ENCODE measurements at places on chromosomes 12 and 14.

DNA sequence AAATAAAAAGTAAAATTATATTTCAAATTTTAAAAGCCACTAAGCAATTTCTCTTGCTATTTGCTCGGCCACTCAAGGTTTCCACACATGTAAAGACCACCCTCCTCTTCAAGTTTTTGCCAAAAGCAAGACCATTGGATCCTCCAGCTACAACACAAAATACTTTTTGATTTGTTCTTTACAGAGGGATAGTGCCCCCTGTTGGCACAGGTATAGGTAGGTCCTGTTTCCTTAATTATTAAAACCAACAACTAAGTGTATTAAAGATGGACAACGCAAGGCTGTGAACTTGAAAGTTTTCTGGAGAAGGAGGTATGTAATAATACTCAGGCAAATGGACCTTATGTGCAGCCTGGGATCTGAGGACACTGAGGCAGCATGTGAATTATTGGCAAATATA lies 23.8 kb downstream of the ATP6V1D start:
- DNase-seq: peak; percentile 6

DNA sequence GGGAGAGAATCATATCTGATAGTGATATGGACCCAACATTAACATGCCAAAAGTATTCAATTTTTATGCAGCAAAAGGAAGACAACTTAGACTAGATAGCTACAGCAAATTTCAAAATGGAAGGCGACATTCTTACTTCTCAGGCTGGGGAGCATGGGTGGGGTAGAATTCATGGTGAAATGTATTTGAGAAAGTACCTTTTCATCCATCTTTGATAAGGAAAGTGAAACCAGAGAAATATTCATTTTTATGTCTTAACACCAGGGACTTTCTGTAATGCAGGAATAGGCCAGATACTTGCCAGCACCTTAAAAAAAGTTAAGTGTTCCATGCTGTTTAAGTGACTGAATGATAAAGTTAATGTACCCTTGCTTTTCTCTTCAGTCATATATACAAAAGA lies 13.4 kb downstream of the BTG1 start:
- DNase-seq: peak; percentile 48

DNA sequence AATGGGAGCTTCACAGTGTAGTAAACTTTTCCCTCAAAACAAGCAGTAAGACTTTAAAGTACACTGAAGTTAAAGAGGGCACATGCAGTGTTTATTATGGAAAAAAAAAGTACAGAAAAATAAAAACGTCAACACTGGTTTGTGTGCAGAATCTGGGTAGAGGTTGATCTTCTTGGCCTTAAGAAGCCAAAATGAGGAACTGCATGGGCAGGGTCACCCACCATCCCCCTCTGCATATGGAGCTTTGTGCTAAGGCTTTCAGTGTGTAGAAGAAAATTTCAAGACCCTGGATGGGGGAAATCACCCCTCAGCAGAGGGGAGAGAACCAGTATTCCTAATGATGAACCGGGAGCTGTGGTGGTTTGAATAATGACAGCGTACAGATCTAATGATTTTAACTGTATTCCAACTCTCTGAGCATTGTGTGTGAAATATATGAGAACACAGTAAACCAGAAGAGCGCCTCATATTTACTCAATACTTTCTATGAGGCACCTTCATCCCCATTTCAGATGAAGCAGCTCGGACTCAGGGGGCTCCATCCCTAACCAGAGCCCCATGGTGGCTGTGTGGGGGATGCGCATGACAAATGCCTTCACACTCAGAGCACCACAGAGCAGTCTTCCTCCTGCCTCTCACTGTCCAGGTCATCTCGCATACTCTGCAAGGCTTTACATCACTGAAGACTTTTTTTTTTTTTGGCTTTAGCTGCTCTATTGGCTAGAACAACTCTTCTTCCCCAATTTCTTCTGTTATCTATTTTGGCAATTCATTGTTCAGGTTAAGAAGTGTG lies 33.4 kb downstream of the ACADS start:
- no peak for DNase-seq

DNA sequence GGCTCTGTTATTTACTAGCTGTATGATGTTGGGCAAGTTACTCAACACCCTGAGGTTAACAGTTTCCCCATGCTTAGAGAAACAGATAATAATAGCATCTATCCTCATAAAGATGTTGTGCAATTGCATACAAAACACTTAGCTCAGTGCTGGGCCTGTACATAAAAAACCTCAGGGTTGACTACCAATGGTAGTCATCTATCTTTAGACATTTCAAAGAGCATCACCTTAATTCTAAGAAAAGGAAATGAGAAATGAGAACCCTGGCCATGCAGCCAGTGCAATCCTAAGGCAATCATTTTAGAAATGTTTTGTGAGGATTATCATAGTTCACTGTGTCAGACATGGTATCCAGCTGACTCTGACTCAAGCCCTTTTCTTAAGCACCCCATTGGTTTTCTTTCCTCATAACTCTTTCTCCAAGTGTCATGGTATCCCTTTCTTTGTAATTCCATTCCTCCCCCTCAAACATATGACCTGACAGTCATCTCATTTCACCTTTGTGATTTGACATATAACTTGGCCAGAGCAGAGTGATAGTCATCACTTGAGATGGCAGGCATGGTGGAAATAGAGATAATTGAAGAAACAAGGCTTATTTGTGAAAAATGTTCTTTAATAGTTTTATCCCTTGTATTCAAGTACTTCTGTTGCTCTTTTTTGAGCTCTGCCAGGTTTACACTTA lies 29.5 kb upstream of the OSBPL8 start:
- no peak for DNase-seq

DNA sequence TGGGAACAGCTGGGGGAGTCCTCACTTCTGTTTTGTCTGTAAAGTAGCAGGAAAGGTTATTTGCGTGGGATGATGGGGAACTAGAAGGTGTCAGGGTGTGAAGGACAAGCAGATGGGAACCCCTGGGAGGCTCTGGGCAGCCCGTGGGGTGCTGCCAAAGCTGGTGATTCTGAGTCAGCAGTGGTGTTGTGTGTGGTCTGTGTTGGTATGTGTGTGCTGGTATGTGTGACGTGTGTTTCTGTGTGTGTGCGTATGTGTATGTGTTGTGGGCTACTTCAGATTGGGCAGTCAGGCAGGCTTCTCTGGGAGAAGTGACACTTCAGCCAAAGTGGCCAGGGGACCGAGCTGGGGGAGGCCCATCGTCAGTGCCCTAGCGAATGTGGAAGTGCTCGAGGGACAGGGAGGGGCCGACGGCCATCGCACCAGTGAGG lies 15.3 kb upstream of the BDKRB2 start:
- DNase-seq: no peak

DNA sequence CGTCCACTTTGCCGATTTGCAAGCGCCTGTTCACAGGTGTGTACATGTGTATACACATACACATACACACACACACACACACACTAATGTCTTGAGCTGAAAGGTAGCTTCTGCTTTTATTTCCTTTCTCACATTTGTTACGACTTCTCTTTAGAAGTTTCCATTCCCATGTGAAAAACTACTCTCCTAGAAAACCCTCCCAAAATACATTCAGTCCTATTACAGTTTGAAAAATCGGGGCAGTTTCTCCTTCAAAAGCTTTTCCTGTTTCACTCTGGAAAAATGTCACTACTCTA lies 3.9 kb downstream of the BLTP3B start:
- DNase-seq: no peak

DNA sequence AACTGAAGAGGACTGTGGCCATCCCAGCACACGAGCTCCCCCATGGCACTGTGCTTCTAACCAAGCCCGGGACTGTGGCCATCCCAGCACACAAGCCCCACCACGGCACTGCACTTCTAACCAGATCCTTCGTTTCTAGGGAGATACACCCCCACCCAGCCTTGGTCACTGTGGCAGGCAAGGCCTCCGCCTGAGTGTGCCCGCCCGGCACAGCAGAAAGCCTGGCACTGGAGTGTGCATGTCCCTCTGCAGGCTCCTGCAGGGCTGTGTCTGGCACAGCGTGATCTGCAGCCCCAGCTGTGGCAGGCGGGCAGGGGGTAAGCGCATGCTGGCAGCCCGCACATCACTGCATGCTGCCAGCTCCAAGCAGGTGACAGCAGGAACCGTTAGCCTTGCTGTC lies 49.8 kb downstream of the CCDC85C start:
- DNase-seq: no peak

- DNase-seq: no peak
These were observed 211.9 kb upstream of the ARHGAP5 start for GRCh38 chr14:31864937-31865855.

DNA sequence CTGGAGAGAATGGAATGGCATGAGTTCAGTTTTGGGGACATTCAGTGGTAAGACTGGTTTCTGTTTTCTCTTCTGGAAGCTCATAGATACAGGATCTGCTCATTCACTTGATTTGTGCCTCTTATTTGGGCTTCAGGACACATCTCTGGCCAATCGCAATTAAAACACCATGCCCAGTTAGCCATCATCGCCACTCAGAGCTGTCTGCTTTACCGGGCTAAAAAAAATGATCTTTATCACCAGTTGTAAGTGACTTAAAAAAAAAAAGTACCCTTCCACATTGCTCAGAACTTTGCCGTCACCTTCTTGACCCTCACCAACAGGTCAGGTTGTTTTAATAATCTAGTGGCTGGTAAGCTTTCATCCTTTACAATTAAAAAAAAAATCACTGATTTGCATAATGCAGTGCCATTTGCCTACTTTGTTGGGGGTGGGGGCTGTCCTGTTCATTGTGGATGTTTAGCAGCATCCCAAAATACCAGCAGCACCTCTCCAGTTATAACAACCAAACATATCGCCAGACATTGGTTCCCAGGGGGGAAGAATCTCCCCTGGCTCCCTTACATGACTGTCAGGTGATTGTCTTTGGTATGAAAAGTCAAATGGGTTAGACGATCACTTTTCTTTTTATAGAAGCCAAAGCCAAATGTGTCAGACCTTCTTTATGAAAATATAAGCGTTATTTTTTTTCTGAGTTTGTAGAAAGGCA lies 150.1 kb downstream of the PRKCH start:
- DNase-seq: no peak

DNA sequence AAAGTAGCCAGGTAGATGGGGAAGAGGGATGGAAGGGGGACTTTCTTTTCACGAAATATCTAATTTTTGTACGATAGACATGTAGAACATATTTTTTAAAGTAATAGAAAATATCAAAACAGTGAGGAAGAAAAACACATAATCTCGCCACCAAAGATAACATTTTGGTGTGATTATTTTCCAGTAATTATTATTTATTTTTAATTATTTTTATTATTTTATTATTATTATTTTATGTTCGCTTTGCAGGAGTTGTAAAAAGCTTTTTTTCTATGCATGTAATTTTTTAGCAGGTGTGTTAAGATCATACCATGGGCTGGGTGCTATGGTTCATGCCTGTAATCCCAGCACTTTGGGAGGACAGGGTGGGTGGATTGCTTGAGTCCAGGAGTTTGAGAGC lies 85.6 kb upstream of the CCND2 start:
- DNase-seq: no peak

DNA sequence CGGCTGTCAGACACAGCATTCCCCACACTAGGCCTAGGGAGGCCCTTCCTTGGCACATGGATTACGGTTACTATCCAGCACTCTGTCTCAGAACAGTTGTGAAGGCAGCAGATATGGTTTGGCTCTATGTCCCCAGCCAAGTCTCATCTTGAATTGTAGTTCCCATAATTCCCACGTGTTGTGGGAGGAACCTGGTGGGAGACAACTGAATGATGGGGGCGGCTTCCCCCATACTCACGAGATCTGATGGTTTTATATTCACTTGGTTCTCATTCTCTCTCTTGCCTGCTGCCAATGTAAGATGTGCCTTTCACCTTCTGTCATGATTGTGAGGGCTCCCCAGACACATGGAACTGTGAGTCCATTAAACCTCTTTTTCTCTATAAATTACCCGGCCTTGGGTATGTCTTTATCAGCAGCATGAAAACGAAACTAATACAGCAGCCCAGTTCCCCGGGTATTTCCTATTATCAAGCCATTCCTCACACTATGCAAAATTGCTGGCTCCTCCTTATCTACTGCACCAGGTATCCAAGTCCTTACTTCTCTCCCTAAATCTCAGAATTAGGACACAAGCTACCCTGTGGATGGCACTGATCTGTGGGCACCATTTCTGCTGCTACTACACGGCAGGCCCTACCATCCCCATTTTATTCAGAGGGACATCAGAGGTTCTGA lies 33.3 kb downstream of the NT5DC3 start:
- no peak for DNase-seq

DNA sequence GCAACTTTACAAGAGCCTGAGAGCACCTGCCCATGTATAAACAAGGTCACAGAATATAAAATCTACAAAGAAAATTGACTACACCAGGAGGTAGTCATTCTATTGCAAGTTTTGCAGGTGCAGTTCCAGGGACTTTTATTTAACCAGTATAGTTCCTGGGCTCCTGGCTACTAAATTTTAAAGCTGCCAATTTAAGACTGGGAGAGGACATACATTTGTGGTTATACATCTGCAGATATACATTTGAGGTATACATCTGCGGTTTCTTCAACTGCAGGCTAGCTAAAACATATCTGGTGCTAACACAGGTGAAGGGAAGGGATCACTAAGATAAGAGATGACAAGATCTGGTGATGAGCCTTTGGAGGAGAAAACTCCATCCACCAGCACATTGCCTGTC lies 30.2 kb downstream of the BBS10 start:
- no peak for DNase-seq

DNA sequence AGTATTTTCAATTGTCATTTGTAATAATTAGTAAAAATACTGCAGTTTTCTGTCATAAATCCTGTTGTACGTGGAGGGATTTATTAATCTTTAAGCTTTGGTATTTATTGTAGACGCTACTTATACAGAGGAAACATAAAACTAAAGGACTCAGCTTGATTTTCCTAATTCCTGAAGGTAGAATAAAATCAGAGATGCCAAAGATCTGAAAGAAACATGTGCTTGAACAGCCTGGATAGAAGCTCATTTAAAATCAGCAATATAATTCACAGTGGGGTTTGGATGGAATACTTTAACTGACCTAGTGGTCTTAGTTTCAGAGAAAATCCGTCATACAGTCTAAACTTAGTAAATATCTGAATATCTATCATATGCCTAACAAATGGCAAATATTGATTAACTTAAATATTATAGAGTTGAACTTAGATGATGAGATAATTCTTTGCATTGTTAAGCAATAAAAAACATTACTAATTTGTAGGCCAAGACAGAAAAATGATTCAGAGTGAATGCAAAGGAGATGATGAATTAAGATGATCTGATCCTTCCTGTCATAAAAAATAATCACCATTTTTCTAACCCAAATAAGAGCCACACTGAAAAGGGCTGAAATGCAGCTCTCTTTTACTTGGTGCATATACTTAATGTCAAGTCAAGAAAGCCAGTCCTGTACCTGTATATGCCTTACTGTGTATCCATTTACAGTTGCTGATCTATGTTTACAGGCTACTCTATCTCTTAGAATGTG lies 397.1 kb upstream of the DCN start:
- DNase-seq: no peak

Measured in central memory CD4-positive, alpha-beta T cell (primary cell).